ENCODE measurements at places on chromosomes 5 and 9.

DNA sequence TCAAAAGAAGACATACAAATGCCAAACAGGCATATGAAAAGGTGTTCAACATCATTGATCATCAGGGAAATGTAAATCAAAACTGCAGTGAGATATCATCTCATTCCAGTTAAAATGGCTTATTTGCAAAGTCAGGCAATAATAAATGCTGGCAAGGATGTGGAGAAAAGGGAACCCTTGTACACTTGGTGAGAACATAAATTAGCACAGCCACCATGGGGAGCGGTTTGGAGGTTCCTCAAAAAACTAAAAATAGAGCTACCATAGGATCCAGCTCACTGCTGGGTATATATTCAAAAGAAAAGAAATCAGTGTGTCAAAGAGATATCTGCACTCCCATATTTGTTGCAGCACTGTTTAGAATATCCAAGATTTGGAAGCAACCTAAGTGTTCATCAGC is 50.3 kb downstream of the AP3S1 start:
- DNase-seq, result no peak

DNA sequence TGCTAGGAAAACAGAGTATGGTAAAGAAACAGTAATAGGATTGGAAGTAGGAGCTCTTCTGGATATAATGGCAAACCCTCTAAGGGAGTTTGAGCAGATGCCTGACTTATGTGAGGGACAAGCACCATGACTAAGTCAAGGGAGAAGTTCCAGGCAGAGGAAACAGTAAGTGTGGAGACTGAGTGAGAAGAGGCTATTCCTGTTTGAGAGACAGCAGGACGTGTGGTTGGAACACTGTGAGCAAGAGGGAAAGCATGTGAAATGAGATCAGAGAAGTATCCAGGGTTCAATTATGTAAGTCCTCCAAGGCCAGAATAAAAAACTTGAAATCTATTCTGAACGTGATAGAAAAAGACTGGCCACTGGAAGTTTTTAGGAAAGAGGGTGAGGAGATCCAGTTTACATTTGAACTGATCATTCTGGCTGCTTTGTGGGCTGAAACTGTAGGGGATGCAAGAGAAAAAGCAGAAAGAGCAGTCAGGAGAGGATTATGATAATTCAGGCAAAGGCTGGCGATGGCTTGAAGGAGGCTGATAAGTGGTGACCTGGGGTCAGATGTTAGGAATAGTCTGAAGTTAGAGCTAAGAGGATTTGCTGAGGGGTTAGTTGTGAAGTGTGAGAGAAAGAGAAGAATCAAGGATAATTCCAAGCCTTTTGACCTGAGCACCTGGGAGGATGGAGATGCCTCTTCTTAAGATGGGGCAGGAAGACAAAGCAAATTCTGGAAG is 19.2 kb downstream of the DMAC1 start:
- peak; percentile 77 for DNase-seq

GRCh38 chr5:113212244-113212920 is 222.4 kb downstream of the TSSK1B start:
- peak; percentile 71 for DNase-seq

DNA sequence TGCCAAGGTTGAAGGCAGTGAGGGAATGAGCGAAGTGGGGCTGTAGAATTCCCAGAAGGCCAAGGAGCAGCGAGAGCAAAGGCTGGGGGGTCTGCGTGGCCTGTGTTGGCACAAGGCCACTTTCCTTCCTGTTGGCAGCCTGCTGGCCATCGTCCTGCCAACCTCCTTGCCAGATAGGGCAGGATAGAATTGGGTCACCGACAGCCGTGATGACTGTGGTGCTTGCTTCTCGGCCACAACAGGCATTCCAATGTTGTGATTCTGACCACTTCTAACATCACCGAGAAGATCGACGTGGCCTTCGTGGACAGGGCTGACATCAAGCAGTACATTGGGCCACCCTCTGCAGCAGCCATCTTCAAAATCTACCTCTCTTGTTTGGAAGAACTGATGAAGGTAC is 18.9 kb downstream of the TRIP13 start:
- no peak for DNase-seq

GRCh38 chr9:98074115-98074990 is 17.8 kb downstream of the NANS start:
- DNase-seq, result peak; percentile 61

- DNase-seq, result no peak
Measured at GRCh38 chr9:137160054-137160425, 9.8 kb downstream of the LRRC26 start.

DNA sequence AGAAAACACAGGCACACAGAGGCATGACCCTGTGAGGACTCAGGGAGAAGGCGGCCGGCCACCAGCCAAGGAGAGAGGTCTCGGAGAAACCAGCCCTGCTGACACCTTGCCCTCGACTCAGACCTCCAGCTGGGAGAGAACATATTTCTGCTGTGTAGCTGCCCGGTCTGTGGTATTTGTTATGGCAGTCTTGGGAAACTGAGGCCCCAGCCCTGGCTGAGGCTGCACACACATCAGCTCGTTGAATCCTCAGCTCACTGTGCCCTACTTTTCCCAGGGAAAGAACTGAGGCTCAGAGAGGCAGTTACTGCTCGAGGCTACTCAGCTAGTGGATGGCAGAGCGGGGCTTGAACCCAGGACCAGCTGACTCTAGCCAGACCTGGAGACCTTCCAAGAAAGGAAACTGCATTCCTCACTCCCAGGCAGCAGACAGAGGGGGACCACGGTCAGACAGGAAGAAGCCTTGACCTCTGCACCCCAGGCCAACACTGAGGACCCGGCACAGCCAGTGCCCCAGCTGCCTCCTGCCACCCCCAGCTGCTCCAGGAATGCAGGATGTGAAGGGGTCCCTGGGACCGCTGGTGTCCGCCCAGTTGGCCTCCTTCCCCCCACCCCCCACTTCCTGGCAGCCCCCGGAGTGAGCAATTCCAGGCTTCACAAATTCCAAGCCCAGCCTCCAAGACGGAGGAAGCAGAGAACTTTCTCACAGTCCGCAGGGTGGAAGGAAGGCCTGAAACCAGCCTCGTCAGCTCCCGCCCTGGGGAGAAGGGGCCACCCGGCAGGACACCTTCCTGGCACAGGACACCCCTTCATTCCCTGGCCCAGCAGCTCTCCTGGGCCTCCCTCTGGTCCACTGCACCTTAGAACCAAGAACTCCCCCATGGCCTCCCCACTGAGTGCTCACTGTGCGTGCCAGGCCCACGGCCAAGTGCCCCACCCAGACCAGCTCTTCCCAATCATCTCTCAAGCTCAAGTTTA is 69.9 kb downstream of the LRSAM1 start:
- DNase-seq, result no peak

DNA sequence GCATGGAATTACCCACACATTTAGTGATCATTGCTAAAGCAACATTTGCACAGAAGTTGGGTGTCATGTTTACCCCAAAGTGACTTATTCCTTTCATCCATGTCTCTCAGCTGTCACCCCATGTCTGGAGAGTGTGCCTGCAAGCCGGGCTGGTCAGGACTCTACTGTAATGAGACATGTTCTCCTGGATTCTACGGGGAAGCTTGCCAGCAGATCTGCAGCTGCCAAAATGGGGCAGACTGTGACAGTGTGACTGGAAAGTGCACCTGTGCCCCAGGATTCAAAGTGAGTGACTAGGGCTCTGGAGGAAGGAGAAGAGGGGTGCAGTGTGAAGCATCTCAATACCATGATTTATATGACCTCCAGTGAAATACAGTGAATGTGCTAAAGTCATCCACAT is 99.9 kb upstream of the PRRC1 start:
- DNase-seq, result no peak

Measured in NCI-H82 (cell line).